ENCODE measurements at places on chromosomes 1 and 21. TPM values are rescaled to one million over a fixed set of nuclear protein-coding genes. Genes with fewer than 3 reads are reported as not detected.

HP1BP3 gene
- 188 TPM for total RNA-seq

FALEC gene
- not detected for total RNA-seq

RXRG gene
- 1.4 TPM for total RNA-seq

LHX8 gene
- total RNA-seq = not detected

KRTAP10-11 gene
- not detected for total RNA-seq

SELENON gene
- 20.8 TPM for total RNA-seq

GJA8 gene
- not detected for total RNA-seq

OR6K3 gene
- total RNA-seq = not detected

RAB42 gene
- total RNA-seq = not detected

FCGR3A gene
- total RNA-seq = 4.7 TPM

RPTN gene
- total RNA-seq = not detected

CCDC27 gene
- total RNA-seq = not detected

KCNE1 gene
- 0.88 TPM for total RNA-seq

PKP1 gene
- total RNA-seq = 0.48 TPM

IL20 gene
- not detected for total RNA-seq

CR1 gene
- 1.7 TPM for total RNA-seq

NTMT2 gene
- not detected for total RNA-seq

SLC19A2 gene
- 12.1 TPM for total RNA-seq

HNRNPCL4 gene
- total RNA-seq = not detected

CDK18 gene
- total RNA-seq = 27.4 TPM

KLF17 gene
- 0.23 TPM for total RNA-seq

MRPL20 gene
- 99.9 TPM for total RNA-seq

AMY2A gene
- total RNA-seq = not detected

CHAF1B gene
- total RNA-seq = 1.7 TPM

BRDT gene
- not detected for total RNA-seq
